Gastrocnemius medialis (tissue), 4 donors: ENCODE measurements at places on chromosomes 7 and 10. TPM values are rescaled to one million over a fixed set of nuclear protein-coding genes. Genes with fewer than 3 reads are reported as not detected.

GRCh38 chr7:88967432-88967831 is 171.9 kb upstream of the TEX47 start:
- no peaks in the 10 kb centered on the region for H3K27me3 ChIP-seq
- H3K36me3 ChIP-seq, result no peaks in the 10 kb centered on the region
- no peak overlapping the region for H3K27ac ChIP-seq
- DNase-seq, result no peak
- no peaks in the 10 kb centered on the region for H3K4me1 ChIP-seq

- peaks cover 8% of the 10 kb centered on the region for H3K4me1 ChIP-seq
- H3K4me3 ChIP-seq, result no peak overlapping the region
- H3K27ac ChIP-seq, result no peak overlapping the region
- no peaks in the 10 kb centered on the region for H3K27me3 ChIP-seq
- no peak for DNase-seq
These were observed 123.7 kb downstream of the IMMP2L start for GRCh38 chr7:111438369-111439289.

The COL13A1 gene
- total RNA-seq, result 2.3 TPM

DNA sequence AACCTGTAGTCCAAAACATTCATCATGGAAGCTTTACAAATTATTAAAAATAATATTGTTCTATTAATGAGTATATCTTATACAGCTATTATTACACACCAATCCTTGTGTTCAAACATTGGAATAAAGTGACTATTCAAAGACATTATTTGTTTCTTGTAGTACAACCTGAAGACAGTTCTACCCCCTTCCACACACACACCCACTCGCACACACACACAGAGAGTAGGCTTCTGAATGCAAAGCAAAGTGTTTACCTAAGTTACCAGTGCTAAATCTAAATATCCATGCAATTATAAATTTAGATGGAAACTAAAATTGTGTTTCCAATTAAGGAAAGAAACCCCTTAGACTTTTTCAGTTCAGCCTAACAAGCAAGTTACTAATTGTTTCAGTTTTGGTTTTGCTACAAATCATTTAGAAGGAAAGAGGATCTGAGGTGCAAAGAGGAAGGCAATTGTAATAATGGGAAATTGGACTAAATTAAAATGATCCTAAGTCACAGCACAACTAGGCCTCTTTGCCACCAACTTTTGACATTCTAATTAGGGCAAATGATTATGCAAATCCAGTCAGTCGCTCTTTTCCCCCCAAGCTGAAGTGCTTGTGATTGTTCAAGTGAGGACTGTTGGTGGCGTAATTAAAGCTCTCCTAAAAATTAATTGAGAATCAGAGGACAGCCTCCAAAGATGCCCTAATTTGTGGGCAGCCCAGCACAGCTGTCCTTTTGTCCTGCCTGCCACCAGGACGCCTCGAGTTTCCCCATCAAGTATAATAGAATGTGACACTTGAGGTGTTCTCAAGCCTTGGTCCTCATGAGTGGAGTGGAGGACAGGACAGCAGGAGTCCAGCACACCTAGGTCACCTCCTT is 19.9 kb upstream of the ATOH7 start:
- no peaks in the 10 kb centered on the region for H3K27me3 ChIP-seq
- no peak for DNase-seq
- no peak overlapping the region for H3K4me3 ChIP-seq
- H3K4me1 ChIP-seq, result peaks cover 6% of the 10 kb centered on the region
- no peaks in the 10 kb centered on the region for H3K36me3 ChIP-seq

- no peak overlapping the region for H3K27ac ChIP-seq
- H3K4me1 ChIP-seq, result no peaks in the 10 kb centered on the region
These were observed 183.8 kb downstream of the SKAP2 start for GRCh38 chr7:26680587-26680986.

DNA sequence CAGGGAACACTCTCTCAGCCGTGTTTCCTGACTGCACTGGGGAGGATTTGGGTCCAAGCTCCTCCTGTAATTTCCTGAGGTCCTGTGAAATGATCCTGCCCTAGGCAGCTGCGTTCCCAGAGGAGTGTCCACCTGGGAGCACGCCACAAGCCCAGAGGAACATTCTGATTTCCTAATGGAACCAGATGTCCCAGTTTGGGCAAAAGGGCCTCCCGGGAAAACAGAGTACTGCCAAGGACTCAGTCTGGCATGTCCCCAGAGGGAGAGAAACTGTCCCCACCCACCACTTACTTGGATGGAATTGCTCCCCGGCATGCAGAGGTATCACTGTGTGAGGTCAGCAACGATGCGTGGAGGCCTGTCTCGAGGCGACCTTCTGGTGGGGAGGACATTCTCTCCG is 34.5 kb downstream of the ASB13 start:
- no peaks in the 10 kb centered on the region for H3K36me3 ChIP-seq
- H3K27ac ChIP-seq, result peak overlapping the region; percentile 72
- H3K4me1 ChIP-seq, result peaks cover 14% of the 10 kb centered on the region
- peak; percentile 53 for DNase-seq
- no peaks in the 10 kb centered on the region for H3K27me3 ChIP-seq

The MINDY3 gene
- 37.5 TPM for total RNA-seq

DNA sequence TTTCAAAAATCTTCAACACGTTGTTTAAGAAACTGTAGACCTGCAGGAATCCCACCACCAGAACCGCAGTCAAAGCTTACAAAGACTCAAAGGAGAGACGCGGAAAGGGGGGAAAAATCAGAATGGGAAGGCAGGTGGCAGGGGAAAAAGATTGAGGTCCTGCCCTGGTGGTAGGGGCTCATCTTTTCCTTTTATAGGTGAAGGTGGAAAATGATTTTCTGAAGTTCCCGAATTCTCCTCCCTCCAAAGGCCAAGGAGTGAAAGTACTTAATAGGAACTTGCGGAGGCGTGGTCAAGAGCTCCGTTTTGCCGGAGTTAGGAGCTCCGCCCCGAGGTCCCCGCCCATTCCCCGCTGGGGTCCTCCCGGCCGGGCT is 724 bp downstream of the BBIP1 start:
- H3K27ac ChIP-seq, result peak overlapping the region; percentile 99
- H3K36me3 ChIP-seq, result no peaks in the 10 kb centered on the region
- peak overlapping the region; percentile 72 for H3K4me3 ChIP-seq
- no peaks in the 10 kb centered on the region for H3K27me3 ChIP-seq
- H3K4me1 ChIP-seq, result peaks cover 36% of the 10 kb centered on the region
- peak; percentile 92 for DNase-seq

- peaks cover 19% of the 10 kb centered on the region for H3K4me1 ChIP-seq
- H3K36me3 ChIP-seq, result no peaks in the 10 kb centered on the region
- DNase-seq, result peak; percentile 27
- peak within 1 kb of the TSS; percentile 40 for H3K4me3 ChIP-seq
- H3K27ac ChIP-seq, result peak within 1 kb of the TSS; percentile 74
These were observed at the start of gene CALD1 for GRCh38 chr7:134778941-134779740. Gene CALD1, plus strand, starts transcription at chr7:134779634. Its CDS starts 88,100 bp downstream, at chr7:134867734.

- H3K27ac ChIP-seq, result no peak overlapping the region
- no peaks in the 10 kb centered on the region for H3K4me1 ChIP-seq
- no peaks in the 10 kb centered on the region for H3K36me3 ChIP-seq
- no peak for DNase-seq
- no peaks in the 10 kb centered on the region for H3K27me3 ChIP-seq
These were observed 124.2 kb downstream of the ARHGAP22 start for GRCh38 chr10:48480397-48481374.

The MRLN gene
- total RNA-seq, result 67.7 TPM

The SHH gene
- not detected for total RNA-seq

The CYP2C19 gene
- total RNA-seq, result not detected

DNA sequence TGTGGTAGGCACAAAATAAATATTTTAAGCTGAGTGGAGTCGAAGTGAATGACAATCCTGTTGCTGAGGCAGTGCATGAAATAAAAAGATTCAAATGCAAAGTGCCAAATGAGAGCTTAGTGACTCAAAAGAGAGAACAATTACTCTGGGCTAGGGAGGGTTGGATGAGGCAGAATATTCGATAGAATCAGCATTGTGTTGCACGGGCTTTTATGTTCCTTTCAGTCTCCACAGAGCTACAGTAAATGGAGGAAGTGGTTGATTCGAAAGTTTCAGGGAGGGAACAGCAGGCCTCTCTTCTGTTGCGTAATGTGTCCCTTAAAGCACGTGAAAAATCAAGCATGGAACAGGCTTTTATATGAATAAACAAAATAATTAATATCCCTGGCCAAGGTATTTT is 599.3 kb upstream of the CELF2 start:
- no peak for DNase-seq
- no peaks in the 10 kb centered on the region for H3K27me3 ChIP-seq
- H3K27ac ChIP-seq, result no peak overlapping the region

The ANXA8 gene
- 0.24 TPM for total RNA-seq

DNA sequence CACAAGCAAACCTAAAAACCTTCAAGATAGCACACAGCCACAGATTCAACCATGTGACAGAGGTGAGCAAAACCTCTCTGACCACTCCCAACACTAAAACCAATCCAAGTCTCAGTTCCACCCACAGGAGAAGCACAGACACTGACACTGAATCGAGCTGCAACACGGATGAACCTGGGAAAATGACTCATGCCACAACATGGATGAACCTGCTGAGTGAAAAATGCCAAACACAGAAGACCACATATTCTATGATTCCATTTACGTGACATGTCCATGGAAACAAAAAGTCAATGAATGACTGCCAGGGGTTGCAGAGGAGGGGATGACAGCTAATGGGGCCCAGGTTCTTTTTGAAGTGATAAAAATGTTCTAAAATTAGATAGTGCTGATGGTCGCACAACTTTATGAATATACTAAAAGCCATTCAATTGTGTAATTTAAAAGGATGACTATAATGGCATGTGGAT is 22.0 kb downstream of the CYTH3 start:
- H3K27me3 ChIP-seq, result no peaks in the 10 kb centered on the region
- no peak overlapping the region for H3K4me3 ChIP-seq
- H3K27ac ChIP-seq, result no peak overlapping the region
- H3K36me3 ChIP-seq, result no peaks in the 10 kb centered on the region
- peaks cover 51% of the 10 kb centered on the region for H3K4me1 ChIP-seq
- no peak for DNase-seq

DNA sequence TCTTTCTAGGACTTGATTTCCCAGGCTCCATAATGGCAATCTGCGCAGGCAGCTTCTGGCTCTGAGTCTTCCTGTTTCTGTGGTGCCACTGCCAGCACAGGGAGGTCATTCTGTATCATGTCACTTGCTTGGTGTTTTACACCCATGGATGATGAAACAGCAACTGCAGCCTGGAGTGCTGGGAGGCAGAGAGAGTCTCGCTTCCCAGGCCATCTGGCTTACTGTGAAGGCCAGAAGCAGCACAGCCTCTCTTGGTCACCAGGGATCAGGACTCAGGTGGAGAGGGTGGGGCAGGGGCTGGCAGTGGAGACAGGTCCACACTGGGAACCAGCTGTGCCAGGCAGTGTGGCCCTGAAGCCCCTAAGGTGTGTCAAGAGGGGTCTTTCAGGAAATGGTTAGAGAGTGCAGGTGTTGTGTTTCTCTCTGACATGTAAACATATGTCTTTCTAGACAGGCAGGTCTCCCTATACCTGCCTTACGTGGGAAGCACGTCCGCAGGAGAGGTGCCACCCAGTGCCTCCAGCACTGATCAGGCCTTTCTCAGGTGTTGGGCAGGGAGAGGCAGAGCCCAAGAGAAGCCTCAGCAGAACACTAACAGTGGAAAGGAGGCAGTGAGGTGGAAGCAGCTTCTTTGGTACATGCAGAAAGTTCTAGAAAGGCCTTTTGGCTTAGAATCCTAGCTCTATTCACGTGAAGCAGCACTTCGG is 71.4 kb downstream of the INSIG1 start:
- no peak overlapping the region for H3K27ac ChIP-seq
- H3K27me3 ChIP-seq, result peaks cover 54% of the 10 kb centered on the region
- no peaks in the 10 kb centered on the region for H3K36me3 ChIP-seq
- H3K4me3 ChIP-seq, result no peak overlapping the region
- peaks cover 10% of the 10 kb centered on the region for H3K4me1 ChIP-seq
